Fibroblast of villous mesenchyme (primary cell): ENCODE measurements at places on chromosomes 1 and 21. TPM values are rescaled to one million over a fixed set of nuclear protein-coding genes. Genes with fewer than 3 reads are reported as not detected.

Gene NFASC
- total RNA-seq, result 1.7 and 1.9 TPM in 2 replicates

Gene CSTB
- total RNA-seq, result 12.6 and 16.0 TPM in 2 replicates

Gene E2F2
- 2.2 and 2.9 TPM in 2 replicates for total RNA-seq

Gene RXFP4
- total RNA-seq, result not detected in 2 replicates

Gene ETV3L
- total RNA-seq, result not detected in 2 replicates

Gene TSACC
- not detected in 2 replicates for total RNA-seq

DNA sequence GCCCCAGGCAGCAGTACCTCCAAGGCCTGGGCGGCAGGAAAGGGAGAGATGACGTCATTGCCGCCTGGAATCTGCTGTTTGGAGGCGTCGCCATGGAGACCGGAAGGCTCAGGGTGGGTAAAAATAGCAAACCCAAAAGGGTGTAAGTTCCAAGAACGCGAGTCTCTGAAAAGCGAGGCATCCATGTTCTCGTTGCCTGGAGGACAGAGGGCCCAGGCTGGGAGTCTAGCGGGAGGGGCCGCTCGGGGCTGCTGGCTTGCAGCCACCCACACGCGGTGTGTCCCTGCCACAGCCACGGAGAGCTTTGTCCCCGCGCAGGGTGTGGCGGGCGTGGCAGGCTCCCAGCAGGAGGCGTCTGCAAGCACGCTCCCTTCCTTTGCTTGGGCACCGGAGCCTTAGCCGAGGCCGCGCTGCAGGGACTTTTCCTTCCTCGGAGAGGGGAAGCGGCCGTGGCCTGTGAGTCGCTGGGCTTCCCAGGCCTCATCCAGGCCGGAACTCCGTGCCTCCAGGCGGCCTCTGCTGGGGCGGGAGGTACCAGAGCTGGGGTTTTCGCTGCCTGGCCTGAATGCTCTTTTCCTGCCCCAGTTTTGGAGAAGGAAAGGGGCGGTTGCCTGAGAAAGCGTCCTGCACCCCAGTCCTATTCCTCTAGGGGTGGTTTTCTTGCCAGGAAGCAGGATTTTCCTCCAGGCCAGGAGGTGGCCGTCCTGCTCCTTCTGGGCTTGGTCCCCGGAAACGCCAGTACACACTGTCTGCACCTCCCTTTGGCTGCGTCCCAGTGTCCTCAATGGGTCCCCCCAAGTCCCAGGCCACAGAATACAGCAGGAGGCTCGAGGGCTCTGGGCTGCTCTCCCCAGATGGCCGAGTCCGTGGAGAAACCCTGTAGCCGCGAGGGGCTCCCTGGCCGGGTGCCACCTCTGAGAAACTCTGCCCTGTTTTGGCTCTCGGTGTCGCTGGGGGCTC, 15.3 kb upstream of the SKI start:
- DNase-seq, result peak; percentile 96

- DNase-seq, result no peak
Observed at GRCh38 chr1:219514728-219515127, 98.2 kb downstream of the ZC3H11B start.

DNA sequence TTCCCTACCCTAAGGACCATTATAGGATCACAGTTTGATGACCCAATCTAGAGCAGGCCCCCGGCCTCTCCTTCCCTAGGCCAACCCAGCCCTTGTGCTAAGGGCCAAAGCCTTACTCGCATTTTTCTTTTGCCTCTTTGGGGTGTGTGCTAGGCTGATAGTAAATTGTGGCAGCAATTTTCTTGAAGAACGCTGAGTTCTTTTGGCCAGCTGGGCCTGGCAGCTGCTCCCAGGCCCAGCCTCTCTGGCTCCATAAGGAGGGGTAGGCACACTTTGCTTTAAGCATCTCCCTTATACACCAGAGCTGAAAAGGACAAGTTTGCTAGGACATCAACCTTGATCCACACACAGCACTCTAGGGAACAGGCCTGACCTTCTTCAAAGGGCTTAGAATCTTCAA, 4.2 kb downstream of the OLFML2B start:
- no peak for DNase-seq

DNA sequence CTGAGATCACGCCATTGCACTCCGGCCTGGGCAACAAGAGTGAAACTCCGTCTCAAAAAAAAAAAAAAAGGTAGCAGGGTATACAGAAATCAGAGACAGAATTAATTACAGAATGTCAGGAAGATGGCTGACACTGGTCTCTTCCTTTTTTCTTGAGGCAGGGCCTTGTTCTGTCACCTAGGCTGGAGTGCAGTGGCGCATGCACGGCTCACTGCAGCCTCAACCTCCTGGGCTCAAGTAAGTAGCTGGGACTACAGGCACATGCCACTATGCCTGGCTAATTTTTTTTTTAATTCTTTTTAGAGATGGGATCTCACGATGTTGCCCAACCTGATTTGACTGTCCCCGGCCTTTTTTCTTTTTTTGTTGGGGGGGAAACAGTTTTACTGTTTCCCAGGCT, 16.4 kb downstream of the RNU5D-1 start:
- DNase-seq, result no peak

DNA sequence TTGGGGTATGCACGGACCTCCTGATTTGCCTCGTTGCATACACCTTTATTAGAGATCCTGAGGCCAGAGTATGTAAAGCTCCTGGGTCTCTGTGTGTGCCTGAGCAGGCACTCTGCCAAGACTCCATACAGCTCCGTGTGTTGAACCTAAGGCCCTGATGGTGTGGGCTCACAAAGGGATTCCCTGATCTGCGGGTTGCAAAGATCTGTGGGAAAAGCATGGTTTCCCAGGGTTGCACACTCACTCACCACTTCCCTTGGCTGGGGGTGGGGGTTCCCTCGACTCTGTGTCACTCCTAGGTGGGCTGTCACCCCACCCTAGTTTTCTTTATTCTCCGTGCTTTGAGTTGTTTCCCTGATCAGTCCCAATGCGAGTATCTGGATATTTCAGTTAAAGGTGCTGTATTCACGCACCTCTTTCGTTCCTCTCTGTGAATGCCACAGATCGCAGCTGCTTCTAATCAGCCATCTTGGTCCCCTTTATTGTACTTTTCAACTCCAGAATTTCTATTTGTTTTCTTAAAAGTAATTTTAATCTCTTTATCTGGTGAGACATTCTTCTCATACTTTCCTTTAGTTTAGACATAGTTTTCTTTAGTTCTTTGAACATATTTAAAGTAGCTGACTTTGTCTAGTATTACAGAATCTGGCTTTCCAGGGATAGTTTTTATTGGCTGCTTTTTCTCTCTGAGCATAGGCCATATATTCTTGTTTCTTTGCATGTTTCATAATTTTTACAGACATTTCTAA, 39.0 kb upstream of the F3 start:
- peak; percentile 78 for DNase-seq

GRCh38 chr1:115671176-115671934, 29.6 kb downstream of the VANGL1 start:
- peak; percentile 38 for DNase-seq

GRCh38 chr1:151476083-151476482, 16.8 kb upstream of the POGZ start:
- no peak for DNase-seq

- DNase-seq, result peak; percentile 97
Observed at GRCh38 chr1:17190010-17190995, 14.6 kb upstream of the PADI1 start.

GRCh38 chr1:64527165-64527564, 57.2 kb downstream of the CACHD1 start:
- DNase-seq, result no peak
